ENCODE measurements at places on chromosomes 3 and 15.

DNA sequence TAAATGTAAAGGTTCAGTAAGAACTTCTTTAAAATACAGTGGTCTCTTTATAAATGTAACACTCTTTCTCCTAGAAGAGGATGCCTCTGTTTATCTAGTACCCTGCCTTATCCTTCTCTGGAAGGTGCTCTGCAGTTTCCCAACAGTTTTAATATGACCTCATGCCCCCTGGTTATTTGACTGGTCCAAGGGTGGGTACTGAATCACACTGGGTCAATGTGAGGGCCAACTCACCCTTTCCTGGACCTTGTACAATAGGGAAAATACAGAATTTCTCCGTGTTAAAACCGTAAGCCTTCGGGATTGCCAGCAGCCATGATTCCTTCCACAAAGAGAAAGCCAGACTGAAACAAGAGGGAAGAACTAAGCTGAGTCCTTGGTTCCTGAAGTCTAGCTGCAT is 9.2 kb downstream of the DCBLD2 start:
- no peak for DNase-seq

GRCh38 chr3:43073116-43073835 is 32.6 kb downstream of the POMGNT2 start:
- DNase-seq, result no peak

GRCh38 chr3:150237490-150237889 is 170.6 kb upstream of the TSC22D2 start:
- no peak for DNase-seq

- no peak for DNase-seq
Observed at GRCh38 chr15:94385441-94385840, 154.1 kb downstream of the MCTP2 start.

Data from activated T-helper 9 cell treated with anti-CD3 and anti-CD28 coated beads, Interleukin-2, amount 50 U/mL, for 16 hours (primary cell).